ENCODE measurements at places on chromosomes 12 and 14.

GRCh38 chr14:96268431-96269358 is 12.7 kb downstream of the BDKRB1 start:
- DNase-seq = no peak

GRCh38 chr12:104280717-104281458 is 22.7 kb upstream of the EID3 start:
- no peak for DNase-seq

DNA sequence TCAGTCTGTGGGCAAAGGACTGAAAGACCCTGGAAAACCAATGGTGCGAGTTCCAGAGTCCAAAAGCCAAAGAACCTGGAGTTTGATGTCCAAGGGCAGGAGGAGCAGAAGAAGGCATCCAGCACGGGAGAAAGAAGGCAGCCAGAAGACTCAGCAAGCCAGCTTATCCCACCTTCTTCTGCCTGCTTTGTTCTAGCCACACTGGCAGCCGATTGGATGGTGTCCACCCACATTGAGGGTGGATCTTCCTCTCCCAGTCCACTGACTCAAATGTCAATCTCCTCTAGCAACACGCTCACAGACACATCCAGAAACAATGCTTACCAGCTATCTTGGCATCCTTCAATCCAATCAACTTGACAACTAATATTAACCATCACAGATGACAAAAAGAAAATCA is 57.2 kb upstream of the CAPRIN2 start:
- no peak for DNase-seq

- no peak for DNase-seq
These were observed 413.8 kb upstream of the TMTC1 start for GRCh38 chr12:30197392-30198057.

GRCh38 chr12:51937926-51938325 is 13.6 kb upstream of the ACVR1B start:
- no peak for DNase-seq

DNA sequence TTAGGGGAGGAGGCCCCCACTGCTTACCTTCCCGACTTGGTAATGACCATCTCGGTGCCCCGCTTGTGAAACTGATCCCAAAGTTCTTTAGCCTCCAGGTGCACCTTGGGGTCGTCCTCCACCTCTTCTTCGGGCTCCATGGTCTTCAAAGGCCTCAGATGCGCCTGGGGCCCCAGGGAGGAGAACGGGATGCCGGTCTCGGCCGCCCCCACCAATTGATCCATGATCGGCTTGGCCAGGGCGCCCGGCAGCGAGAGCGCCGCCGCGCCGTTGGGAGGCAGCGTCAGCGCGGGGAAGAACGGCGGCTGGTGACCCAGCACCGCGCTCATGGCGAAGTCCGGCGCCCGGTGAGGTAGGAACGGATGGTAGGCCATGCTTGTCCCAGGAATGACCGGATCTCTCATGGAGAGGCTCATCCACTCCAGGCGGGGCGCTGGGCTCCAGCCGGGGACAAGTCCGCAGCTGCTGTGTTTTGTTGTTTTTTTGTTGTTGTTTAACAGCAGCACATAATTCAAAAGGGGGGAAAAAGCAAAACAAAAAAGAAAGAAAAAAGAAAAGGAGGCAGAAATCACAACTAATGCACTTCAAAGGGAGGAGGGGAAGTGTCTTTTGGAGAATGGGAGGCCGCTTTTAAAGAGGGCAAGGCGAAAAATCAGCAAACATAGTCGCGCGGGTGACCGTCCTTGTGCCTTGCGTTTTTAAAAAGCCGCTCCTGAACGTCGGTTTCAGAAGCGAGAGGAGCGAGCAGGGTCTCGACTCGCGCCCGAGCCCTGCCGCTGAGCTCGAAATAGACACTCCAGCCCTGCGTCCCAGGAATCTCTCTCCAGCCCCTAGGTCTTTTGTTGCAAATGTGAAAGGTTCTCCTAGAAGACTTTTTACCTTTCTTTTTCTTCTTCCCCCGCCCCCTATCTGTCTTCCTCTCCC is 928 bp downstream of the TBX3 start:
- DNase-seq = no peak

- DNase-seq = no peak
These were observed 318.8 kb downstream of the NAV3 start for GRCh38 chr12:78149459-78149858.

All from stimulated activated CD4-positive, alpha-beta T cell treated with anti-CD3 and anti-CD28 coated beads, TNF-alpha, amount 100 ng/mL, for 24 hours (primary cell).